ENCODE measurements at places on chromosomes 13 and 19.

DNA sequence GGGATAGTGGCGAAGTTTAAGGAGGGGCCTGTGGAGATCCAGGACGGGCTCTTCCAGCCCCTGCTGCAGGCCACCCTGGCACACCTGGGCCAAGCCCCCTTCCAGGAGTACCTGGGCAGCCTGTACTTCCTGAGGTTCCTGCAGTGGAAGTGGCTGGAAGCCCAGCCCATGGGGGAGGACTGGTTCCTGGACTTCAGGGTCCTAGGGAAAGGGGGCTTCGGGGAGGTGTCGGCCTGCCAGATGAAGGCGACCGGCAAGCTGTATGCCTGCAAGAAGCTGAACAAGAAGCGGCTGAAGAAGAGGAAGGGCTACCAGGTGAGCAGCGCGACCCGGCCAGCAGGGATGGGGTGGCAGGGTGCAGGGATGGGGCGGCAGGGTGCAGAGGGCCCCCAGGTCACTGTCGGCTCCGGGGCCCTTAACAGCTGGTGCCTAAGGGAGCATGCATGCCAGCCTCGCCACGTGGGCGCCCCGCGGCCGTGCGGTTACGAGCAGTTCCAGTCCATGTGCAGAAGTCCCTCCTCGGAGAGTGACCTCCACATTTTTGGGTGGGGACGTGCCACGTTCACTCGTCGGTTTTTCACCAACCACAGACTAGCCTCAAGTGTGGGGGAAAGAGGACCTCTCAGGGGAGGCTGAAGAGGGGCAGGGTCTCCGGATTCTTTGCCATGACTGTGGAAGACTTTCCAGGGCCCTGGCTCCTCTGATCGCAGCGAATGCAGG lies 912 bp downstream of the GRK1 start:
- no peak for DNase-seq

GRCh38 chr13:50130123-50130946 lies 115.1 kb downstream of the KCNRG start:
- DNase-seq: peak; percentile 46

GRCh38 chr13:94246495-94246894 lies 233.0 kb downstream of the DCT start:
- no peak for DNase-seq

- DNase-seq: no peak
Measured at GRCh38 chr13:111480503-111480902, 160.1 kb downstream of the TEX29 start.

- DNase-seq: no peak
Measured at GRCh38 chr13:99415851-99416331, 85.4 kb upstream of the TM9SF2 start.

DNA sequence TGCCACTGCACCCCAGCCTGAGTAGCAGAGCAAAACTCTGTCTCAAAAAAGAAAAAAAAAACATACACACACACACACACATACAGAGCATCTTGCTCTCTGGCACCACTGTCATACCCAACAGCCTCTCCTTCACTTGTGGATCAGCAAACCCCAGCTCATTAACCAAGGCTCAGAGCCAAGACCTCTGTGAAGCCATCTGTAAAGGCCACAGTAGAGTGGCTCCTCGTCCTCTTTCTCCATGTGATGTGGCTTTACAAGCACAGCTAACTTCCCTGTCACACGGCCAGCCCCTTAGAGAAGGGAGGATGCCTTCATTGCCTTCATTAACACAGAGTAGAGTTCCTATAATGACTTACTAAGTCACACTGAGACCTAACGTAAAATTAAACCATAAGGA lies 62.7 kb upstream of the LSM14A start:
- DNase-seq: no peak

- no peak for DNase-seq
Measured at GRCh38 chr19:10206226-10206885, 11.6 kb upstream of the DNMT1 start.

DNA sequence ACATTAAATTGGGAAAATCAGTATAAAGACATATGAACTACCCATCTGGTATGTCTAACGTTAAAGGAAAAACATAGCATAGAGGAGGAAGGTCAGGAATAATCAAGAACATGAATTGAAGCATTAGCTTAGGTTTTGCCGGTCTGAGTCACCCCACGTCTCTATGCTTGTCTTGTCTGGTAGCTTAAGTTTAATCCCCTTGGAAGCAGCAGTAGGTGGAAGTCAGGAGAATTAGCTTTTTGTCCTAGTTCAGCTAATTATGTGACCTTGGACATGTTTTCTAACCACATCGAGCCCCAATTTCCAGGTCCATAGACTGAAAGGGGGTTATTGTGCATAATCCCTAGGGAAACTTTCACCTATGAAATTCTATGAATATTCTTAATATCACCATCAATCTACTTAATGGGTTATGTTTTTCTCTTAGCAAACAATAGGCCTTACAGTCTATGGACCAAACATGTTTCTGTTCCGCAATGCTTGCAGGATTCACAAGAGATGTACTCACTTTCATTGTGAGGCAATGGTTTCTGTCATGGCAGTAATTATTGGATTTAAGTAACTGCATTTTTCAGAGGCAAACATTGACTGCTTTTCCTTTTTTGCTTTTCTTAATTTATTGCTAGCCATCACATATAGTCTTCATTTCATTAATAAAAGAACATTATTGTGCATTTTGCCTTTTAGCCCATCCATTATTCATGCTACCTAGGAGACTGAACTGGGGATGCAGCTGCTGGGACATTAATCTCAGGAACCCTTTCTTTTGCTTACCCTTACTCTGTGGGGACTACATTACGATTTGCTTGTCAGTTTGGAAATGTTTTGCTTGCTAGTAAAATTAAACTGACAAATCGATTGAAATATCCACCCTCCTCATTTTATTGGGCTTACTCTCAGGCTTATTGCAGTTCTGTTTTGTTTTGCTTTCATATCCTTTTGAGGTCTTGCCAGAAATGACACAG lies 304.8 kb upstream of the MAB21L1 start:
- DNase-seq: peak; percentile 20

DNA sequence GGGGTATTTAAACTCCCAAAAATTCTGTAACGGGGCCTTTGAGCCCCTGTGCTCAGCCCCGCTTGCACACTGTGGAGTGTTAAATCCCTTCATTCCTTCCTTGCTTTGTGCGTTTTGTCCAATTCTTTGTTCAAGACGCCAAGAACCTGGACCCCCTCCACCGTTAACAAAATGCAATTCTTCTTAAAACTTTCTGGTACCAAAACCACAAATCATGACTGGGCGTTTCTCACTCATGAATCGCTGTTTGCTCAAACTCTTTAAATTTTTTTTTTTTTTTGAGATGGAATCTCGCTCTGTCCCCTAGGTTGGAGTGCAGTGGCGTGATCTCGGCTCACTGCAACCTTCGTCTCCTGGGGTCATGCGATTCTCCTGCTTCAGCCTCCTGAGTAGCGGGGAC lies 881 bp downstream of the ZNF20 start:
- no peak for DNase-seq

DNA sequence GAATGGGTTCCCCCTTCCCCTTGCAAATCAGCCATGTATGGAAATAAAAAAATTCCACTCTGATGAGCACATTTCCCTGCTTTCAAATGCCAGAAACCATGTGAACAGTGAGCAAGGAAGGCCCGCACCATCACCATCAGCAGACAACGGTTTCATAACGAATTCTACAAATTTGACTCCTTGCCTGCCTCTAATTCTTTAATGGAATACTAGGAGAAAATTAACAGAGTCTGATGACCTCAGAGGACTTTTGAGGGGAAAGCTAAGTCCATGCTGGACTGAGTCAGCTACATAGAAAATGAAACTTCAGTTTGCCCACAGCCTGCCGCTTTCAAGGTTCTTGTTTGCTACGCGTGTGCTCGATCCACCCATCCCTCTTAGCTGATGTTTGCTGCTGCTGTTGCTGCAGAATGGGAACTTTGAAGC lies 46.7 kb upstream of the KL start:
- peak; percentile 45 for DNase-seq

GRCh38 chr13:111337206-111337605 lies 16.8 kb downstream of the TEX29 start:
- DNase-seq: peak; percentile 67

DNA sequence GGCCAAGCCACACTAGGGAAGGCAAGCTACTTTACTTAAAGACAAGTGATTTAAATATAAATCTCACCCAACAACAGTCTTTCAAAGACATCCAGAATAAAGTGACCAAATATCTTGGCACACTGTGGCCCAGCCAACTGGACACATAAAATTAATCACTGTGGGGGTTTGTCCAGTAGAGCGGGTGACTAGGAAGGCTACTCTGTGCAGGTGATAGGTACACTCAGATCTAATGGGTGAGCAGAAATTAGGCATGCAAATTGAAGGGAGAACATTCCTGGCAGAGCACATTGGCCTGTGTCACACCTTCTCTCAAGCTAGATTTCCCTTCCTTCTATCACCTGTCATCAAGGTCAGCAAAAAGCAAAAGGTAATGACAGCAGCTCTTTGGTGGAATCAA lies 23.4 kb upstream of the CYSLTR2 start:
- DNase-seq: no peak

- DNase-seq: peak; percentile 79
Measured at GRCh38 chr19:18588611-18589379, at the start of gene REX1BD. Gene REX1BD, plus strand, starts transcription at chr19:18588798. Its CDS starts 4 bp downstream, at chr19:18588802.

- DNase-seq: peak; percentile 55
Measured at GRCh38 chr13:24274452-24275021, 34.8 kb upstream of the C1QTNF9 start.

DNA sequence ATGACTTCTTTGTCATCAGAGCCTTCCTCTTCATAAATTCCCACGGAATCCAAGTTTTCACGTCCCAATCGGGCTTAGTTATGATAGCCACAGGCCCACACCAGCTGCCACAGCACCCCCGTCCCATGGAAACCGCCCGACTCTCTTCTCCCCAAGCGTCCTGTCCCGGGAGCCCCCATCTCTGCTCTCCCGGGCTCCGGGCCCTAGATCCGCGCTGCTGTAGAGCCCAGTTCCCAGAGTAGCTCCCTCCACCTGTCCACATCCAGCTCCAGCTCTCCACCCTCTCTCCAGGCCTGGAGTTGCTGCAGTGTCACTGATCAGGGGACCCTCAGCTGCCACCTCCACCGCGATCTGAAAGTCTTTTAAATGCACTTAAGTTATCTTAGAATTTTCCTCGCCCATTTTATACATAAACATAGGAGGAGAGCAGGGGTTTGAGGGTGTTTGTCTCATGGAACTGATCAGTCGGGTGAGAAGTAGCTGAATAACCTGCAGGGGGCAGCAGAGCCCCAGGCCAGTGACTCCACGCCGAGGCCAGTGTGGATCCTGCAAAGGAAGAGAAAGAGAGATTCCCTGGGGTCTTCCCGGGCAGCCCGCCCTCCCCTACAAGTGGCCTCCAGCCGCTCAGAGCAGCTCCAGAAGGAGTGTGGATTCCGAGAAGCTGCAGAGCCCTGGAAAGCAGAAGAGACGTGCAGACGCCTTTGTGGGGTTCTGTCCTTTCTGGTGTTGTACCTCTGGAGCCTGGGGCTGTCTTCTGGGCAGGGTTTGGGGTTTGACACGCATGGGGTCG lies 1.1 kb upstream of the ZNF763 start:
- peak; percentile 67 for DNase-seq

DNA sequence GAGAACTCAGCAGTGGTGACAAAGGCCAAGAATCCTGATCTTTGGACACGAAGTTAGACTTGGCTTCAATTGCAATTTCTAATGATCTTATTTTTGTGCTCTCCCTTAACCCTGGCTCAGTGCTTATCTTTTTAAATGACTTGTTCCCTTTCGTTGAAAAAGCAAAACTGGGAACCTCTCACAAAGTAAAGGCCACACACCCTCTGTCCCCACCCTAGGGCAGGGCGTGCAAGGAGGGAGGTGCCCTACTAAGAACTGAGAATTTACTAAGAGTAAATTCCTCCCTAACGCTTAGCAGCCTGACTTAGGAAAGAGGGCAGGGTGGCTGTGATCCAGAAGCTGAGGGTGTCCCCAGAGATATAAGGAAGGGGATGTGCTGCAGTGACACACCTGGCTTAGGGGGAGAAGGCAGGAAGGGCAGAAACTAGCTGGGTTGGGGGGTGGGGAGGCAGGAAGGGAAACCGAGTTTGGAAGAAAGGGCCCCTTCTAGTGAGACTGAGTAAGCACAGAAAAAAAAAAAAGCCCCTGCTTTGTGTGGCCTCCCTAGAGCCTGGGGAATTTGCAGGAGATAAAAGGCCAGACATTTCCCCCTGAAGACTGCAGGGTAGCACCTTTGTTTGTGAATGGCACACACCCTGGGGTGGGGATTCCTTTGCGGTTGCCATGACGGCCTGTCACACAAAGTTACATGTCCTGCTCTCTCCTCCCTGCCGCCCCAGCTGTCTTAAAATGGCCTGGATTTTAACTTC lies 435.1 kb downstream of the EFNB2 start:
- DNase-seq: no peak

DNA sequence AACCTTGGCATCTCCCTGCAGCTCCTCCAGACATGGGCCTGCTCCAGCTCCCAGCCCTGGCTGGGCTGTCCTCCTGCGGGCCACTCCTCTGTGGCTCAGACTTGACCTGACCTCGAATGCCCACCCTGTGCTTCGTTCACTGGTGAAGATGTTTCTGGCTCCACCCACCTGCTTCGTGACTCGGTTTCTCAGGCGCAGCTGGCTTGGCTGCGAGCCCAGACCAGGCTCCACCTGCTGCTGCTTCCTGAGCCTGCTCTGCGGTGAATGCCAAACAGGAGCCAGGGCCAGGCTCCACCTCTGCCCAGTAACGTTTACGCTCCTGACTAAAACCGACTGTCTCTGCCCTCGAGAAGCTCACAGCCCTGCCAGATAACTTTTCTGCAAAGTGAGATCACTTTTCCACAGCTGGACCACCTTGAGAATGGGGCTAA lies 8.9 kb upstream of the RSPH6A start:
- DNase-seq: no peak

GRCh38 chr13:22214184-22214583 lies 543.3 kb downstream of the FGF9 start:
- no peak for DNase-seq

- DNase-seq: peak; percentile 81
Measured at GRCh38 chr13:51364404-51365008, 25.0 kb downstream of the SERPINE3 start.

DNA sequence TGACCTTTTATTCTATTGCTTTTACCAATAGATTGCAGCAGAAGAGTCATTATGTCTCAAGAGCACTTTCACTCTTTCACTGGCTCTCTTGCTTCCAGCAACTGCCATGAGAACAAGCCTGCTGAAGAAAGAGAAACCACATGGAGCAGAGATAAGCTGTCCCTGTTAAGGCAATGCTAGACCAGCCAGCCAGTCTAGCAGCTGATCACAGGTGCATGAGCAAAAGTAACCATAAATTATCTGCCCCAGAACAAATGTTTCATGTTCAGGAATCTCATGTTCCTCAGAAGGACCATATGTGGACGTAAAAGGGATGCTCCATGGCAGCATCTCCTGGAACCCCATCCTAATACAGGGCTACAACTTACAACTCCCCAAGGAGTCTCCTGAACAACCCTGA lies 20.4 kb upstream of the DCLK1 start:
- peak; percentile 17 for DNase-seq

GRCh38 chr19:33811736-33812387 lies 15.2 kb downstream of the KCTD15 start:
- DNase-seq: no peak

Data from LHCN-M2 (cell line).